Choroid plexus epithelial cell (primary cell): ENCODE measurements at places on chromosomes 1 and 21.

GRCh38 chr1:226590614-226591013 lies 42.0 kb downstream of the STUM start:
- DNase-seq = no peak

DNA sequence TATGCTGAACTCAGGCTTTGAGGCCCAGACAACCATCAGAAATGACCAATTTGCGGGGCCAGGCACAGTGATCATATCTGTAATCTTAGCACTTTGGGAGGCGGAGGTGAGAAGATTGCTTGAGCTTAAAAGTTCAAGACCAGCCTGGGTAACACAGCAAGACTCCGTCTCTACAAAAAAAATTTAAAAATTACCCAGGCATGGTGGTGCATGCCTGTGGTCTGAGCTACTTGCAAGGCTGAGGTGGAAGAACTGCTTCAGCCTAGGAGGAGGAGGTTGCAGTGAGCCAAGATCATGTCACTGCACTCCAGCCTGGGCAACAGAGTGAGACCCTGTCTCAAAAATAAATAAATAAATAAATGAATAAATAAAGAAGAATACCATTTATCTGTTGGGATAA lies 156.5 kb downstream of the EIF4G3 start:
- peak; percentile 74 for DNase-seq

- DNase-seq = peak; percentile 65
Observed at GRCh38 chr1:178938959-178939317, 68.1 kb upstream of the ANGPTL1 start.

DNA sequence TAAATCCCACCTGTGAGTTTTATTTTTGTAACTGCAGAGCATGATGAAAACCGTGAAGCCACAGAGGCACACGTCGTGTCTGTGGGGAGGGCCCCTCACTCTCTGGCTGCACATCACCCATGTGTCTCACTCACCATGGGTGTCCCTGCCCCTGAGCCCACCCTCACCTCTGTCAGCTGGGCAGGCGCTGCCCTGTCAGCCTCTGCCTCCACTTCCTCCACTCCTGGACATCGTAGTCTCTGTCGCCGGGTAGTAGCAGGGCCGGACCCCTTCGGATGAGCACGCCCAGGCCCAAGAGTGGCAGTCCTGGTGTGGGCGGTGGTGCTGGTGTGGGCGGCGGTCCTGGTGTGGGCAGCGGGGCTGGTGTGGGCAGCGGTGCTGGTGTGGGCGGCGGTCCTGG lies 37.3 kb downstream of the COL18A1 start:
- no peak for DNase-seq

GRCh38 chr1:220889333-220889732 lies 10.1 kb downstream of the HLX start:
- DNase-seq = no peak
